Activated T-cell treated with anti-CD3 and anti-CD28 coated beads, Interleukin-2, amount 50 U/mL, for 72 hours (primary cell): ENCODE measurements at places on chromosomes 1 and 21.

DNA sequence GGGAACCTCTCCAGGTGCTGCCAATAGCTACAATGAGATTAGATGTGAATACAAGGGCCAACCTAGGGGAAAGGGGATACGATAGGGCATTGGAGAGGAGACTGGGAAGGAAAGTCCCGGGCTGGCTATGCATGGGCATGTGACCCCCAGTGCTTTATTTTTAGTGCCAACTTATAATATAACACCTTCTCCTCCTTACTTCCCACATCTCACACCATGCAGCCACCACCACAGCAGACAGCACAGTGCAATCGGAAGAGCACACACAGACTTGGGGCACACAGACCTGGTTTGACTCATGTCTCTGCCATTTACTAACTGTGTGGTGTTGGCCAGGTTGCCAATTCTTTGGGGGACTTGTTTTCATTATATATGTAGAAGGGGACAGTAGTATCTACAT lies 85.4 kb downstream of the TOMM20 start:
- DNase-seq, result no peak

GRCh38 chr1:248143311-248143710 lies 1.6 kb upstream of the OR2M5 start:
- no peak for DNase-seq

GRCh38 chr1:195306281-195306680 lies 1302.0 kb downstream of the KCNT2 start:
- no peak for DNase-seq

DNA sequence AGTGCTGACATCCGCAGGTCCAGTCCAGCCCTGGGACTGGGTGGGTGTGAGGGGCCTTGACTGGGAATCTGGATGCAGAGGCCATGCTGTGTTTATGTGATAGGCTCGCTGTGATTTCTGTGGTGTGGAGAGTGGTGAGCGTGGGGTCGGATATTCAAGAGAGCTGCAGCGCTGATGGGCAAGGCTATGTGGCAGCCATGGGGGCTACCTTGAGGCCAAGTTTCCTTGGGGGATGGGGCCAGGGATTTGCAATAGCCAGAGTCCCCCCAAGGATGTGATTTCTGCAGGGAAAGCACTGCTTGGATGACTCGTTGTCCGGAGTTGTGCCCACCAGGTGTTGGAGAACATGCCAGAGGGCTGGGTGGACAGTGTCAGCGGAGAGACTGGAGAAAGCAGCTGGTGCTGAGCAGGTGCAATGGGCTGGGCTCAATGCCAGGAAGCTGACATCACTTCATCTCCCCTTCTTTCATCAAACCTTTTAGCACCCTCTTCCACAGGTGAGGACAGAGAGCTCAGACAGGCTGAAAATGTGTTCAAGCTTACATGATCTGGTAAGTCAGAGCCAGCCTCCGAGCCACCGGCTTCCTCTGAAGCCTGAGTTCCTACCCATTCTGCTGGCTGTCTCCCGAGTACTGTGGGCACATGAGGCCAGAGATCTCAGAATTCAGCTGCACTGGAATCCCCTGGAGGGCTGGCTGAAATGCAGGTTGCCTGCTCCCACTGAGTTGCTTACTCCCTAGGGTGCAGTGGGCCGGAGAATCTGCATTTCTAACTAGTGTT lies 132.9 kb downstream of the RHOU start:
- no peak for DNase-seq

DNA sequence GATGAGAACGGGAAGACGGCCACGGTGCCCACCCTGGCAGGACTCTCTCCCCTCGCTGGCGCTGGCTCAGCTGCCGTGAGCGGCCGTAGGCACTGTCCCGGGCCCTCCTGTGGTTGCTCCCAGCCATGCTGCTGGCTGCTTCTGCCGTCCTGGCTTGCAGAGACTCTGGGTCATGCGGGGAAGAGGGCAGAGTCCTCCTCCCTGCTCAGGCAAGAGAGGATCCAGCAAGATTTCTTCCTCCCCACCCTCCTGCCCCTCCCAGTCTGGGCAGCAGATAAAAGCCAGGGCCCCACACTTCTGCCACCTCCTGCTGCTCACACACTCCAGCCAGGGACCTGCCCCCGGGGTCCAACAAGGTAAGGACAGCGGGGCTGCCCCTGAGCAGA lies 60.1 kb downstream of the AGPAT3 start:
- no peak for DNase-seq

- DNase-seq, result no peak
These were observed 1.5 kb downstream of the PGBD5 start for GRCh38 chr1:230424391-230425251.

DNA sequence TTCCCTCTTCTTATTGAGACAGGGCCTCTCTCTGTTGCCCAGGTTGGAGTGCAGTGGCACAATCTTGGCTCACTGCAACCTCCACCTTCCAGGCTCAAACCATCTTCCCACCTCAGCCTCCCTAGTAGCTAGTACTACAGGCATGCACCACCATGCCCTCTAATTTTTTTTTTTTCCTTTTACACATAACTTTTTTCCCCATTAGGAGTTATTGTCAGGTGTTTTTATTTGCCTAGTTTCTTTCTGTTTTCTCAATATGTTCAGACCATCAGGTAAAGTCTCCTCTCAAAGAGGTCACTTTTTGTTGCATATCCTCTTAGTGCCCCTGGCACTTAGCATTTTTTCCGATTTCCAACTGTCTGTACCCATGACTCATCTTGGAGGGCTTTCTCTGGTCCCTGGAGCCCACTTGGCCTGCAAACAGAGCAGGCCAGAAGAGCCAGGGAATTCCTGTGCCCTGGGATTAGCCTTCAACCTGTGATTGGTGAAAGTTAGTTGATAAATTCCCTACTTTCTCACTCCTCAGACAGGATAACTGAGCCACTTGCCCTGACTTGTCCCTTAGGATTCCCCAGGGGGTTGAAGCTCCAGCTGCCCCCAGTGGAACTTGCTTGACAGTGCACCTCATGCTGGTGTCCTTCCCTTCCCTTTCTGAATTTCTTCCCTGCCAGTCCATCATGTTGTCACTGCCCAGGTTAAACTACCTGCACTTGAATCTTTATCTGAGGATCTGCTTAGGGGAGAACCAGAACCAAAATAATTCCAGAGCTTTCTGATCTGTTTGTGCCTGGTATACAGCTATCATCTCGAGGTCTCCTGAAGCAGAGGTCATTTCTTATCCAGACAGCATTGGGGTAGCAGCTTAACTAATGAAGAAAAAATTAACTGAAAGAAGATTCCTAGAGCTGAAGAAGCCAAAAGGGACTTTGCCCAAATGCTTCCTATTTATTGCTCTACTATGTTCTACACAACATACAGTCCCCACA lies 2.4 kb downstream of the NTPCR start:
- peak; percentile 37 for DNase-seq

GRCh38 chr1:98557895-98558294 lies 103.6 kb upstream of the SNX7 start:
- no peak for DNase-seq

- no peak for DNase-seq
These were observed 33.6 kb upstream of the KDM4A start for GRCh38 chr1:43616383-43616782.

GRCh38 chr1:25003000-25003399 lies 72.9 kb upstream of the RUNX3 start:
- DNase-seq, result no peak

GRCh38 chr1:203702130-203702577 lies 62.8 kb upstream of the LAX1 start:
- DNase-seq, result peak; percentile 66

GRCh38 chr1:182428043-182428442 lies 21.9 kb upstream of the RGSL1 start:
- no peak for DNase-seq

- DNase-seq, result no peak
These were observed 8.1 kb upstream of the RCC2 start for GRCh38 chr1:17447501-17447992.

DNA sequence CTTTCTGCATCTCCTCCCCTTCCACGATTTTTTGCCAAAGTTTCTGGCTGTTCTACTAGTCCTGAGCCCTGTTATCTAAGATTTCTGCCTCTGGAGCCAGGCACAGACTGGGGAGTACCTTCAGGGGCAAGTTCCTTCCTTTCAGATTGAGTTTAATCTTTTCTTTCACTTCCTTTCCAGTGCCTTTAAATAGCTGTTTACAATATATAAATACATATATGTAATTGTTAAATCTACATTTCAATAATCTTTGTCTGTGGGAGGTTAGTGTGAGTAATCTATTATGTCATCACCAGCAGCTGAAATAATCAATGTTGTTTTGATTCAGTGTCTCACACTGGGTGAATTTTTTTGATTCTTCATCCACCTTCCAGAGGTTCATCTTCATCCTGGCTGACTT lies 31.8 kb downstream of the DIPK1A start:
- no peak for DNase-seq

DNA sequence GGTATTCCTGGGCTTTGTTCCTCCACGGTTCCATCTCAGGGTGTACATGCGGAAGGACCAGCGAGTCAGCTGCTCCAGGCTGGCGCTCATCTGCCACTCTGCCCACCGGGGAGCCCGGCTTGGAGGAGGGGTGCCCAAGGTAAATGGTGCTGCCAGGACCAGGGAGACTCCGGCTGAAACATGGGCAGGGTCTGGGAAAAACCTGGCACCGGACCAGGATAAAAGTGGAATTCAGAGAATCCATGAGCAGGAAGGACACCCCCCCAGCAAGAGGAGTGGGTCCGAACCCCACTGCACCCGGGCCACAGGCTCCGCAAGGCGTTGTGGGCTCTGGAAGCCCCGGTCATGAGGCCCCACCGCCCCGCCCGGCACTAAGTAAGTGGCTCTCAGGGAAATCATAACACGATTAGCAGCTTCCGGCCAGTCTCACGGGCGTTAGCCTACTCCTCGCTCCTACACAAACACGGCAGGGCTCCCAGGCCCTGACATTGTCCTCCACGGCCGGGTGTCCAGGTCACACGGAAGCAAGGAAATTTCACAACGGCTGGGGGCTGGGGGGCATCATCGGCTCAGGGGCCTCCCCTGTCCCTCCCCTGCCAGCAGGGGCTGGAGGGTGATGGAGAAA lies 21.1 kb downstream of the MEGF6 start:
- DNase-seq, result no peak

DNA sequence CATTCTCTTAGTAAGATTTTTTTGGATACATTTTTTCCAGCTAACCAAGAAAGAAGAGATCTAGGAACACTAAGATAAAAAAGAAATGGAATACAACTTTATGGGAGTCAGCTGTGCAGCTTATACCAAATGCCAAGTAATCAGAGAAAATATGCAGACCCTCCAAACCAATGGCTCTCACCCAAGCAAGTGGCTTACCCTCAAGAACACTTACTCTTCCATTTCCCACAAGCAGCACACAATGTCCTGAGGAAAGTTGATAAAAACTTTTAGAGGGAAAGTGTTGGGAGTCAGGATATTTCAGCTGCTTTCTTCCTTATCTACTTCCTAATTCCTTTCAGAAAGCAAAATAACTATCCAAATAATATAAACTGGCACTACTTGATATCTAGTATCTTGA lies 631.8 kb downstream of the RWDD3 start:
- no peak for DNase-seq

- no peak for DNase-seq
These were observed 130.9 kb downstream of the GLIS1 start for GRCh38 chr1:53608071-53608470.

DNA sequence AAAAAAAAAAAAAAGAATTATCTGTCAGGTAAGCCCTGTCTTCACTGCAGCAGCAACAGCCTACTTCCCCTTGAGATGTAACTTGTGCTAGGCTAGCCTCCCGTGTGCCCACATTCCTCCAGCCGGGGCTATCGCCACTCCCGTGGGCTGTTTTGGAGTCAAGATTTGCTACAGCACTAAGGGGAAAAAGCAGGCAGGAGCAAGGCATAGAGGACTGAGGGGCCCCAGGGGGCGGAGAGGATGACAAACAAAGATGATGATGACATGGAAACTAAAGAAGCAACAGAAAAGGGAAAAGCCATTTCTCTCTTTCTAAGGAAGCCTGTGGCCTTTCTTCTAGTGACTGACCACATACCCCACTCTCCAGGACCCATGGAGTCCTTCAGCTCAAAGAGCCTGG lies 1.9 kb downstream of the TNFAIP8L2 start:
- DNase-seq, result peak; percentile 73

GRCh38 chr1:246308533-246309075 lies 198.5 kb downstream of the SMYD3 start:
- DNase-seq, result no peak

GRCh38 chr1:212814537-212815334 lies 23.0 kb downstream of the TATDN3 start:
- no peak for DNase-seq

DNA sequence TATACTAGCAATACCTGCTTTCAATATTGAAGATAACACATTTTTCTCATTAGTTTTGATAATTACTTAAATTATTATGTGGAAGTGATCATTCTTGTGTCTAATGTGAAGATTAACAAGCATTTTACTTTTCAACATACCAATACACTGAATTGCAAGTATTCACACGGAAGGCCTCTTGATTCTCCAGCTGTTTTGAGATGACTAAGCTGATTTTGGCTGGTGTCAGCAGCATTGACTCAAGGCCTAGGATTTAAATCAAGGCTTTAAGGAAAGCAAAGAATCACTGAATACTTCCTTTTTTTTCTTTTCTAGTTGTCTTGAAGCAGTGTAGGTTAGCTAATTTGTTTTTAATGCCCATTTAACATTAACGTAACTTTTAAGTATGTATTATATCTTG lies 373.7 kb downstream of the SRGAP2C start:
- DNase-seq, result no peak

- no peak for DNase-seq
These were observed 104.7 kb downstream of the HLCS start for GRCh38 chr21:36861595-36862323.

DNA sequence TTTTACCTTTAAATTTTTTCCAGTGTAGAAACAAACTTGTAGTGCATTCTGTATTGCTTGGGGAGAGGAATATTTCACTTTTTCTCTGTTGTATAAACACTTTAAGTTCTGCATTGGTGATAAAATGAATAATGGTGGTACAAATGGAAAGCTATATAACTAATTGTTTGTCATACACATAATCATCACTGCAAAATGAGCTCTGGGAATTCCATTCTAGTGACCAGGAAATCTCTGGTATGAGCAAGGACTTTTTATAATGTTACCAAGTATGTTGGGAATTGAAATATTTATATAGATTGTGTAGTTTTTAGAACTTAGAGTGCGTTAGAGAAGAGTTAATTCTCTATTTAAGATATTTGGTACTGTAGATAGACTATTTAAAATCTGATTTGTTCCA lies 5.0 kb upstream of the FMN2 start:
- no peak for DNase-seq

DNA sequence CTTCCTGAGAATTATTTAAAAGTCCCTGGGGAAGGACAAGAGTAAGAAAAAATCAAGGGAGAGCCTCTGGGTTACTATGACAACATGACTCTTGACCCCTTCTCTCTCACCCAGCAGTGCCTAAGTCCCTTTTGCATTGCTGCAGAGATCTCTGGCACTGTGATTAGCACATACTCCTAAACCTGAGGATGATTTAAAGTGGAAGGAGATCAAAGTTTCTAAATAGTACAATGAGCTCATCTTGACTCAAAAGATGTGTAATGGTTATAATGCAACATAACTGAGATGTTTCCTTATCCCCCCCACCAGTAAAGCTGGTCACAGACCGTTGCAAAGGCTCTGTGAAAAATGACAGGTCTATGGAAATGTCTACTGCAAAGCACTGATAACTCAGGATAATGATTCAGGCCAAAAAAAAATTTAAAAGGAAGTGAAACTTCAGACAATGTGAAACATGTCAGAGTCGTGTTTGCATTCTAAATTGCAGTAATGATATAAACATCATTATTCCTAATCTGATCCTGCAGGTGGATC lies 519.2 kb downstream of the KIF26B start:
- DNase-seq, result no peak

GRCh38 chr1:17567582-17567981 lies 28.1 kb downstream of the ARHGEF10L start:
- DNase-seq, result no peak
